ENCODE measurements at places on chromosomes 6 and 20.

- no peak for DNase-seq
Observed at GRCh38 chr6:3277851-3278416, 19.2 kb downstream of the PSMG4 start.

- DNase-seq = peak; percentile 64
Observed at GRCh38 chr6:104705095-104705707, 154.5 kb downstream of the HACE1 start.

DNA sequence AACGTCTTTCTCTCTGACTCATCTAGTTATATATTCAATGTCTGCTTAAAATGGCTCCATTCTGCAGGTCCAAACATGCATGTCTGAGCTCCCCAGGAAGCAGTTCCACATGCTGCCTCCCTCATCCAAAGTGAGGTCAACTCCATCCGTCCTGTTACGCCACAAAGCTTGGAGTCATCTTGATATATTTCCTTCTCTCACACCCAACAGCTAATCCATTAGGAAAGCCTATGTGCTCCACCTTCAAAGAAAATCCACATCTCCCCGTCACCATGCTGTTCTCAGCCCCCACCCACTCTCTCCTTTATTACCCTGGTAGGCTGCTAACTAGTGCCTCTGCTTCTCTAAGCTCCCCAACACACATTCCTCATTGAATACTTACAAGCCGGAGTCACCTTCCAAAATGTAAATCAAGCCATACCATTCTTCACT is 130.2 kb upstream of the SYNDIG1 start:
- DNase-seq = no peak

- DNase-seq = no peak
Observed at GRCh38 chr6:157402996-157403685, 22.2 kb downstream of the ZDHHC14 start.

DNA sequence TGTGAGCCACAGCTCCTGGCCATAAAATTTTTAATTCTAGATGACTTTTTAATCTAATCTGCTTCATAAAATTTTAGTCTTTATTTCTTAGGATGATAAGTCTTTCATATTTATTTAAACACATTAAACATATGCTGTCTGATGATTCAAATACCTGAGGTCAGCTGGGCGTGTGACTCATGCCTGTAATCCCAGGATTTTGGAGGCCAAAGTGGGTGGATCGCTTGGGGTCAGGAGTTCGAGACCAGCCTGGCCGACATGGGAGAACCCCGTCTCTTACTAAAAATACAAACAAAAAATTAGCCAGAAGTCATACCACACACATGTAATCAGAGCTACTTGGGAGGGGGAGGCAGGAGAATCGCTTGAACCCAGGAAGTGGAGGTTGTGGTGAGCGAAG is 53.1 kb downstream of the RBM24 start:
- no peak for DNase-seq

DNA sequence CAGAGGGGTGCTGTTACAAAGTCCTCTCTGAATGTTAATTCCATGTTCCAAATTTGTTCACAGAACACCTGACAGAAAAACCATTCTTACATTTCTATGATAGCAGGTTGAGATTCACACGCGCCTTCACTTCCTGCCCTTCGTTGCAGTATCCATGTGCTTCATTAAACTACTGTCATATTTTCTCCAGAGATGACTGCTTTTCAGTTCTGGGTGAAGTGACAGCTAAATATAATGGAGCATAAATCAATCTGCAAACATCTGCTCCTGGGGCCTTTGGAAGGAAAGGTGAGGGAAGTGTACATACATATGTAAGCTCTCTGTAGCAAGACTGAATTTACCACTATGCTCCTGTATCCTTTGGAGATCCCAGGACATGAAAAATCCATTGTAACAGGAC is 750.2 kb downstream of the HDGFL1 start:
- no peak for DNase-seq

GRCh38 chr6:51116723-51117122 is 298.1 kb downstream of the TFAP2B start:
- no peak for DNase-seq

- DNase-seq = peak; percentile 37
Observed at GRCh38 chr6:16318538-16318937, 80.2 kb downstream of the GMPR start.

DNA sequence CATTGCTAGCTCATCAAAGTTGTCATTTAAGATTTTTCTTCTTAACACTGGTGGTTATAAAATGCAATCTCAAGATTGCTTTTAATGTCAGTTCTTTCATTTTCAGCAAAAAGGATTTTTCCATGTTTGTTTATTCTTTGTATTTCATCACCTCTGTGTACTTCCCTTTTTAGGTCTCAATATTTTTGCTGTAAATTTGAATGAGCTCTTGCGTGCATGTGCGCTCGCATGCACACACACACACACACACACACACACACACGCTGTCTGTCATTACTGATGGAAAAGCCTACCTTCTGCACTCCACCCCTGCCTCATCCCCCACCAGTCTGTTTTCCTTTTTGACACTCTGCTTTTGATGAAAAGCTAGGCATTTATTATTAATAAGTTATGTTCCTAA is 85.3 kb upstream of the FYN start:
- peak; percentile 59 for DNase-seq

GRCh38 chr6:159926542-159927203 is 35.9 kb downstream of the MAS1 start:
- no peak for DNase-seq

DNA sequence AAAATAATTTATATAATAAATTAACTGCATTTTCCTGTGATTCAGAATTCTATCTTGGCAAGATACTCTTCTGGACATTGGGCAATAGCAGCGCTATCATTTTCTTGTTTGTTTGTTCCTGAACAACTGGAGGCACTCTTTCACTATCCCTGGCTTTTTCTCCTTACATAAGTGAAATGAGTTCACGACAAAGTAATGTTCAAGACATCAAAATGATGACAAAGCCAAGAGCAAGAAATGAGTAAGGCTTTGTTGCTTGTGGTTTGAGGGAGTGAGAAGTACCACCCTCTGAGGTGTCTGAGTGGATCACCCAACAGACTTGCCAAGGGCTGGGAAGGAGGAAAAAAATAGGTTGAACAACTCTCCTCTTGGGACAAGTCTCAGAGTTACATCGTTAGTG is 466.6 kb upstream of the JAG1 start:
- peak; percentile 5 for DNase-seq

DNA sequence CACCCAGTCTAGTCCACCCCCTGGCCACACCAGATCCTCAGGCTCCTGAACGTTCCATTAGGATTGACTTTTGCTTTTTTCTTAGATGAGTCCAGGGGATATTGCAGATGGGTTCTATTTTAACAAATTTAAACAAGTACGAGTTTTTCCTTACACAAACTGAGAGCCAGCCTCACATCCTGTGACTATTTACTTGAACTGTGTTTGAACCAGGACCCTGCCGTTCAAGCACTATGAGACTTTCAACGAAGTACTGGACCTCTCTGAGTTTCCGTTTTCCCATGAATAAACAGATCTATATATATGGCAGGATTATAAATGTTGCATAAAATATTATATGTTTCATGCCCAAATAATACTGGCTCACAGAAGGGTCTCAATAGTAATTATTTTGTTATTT is 1.4 kb upstream of the METTL24 start:
- no peak for DNase-seq
